ENCODE measurements at places on chromosomes 12 and 14. TPM values are rescaled to one million over a fixed set of nuclear protein-coding genes. Genes with fewer than 3 reads are reported as not detected.
A peak's percentile ranks its signal among the peaks of the same experiment; 100 is the strongest.

- peaks cover 4% of the 10 kb centered on the region for H3K4me1 ChIP-seq
- peaks cover 16% of the 10 kb centered on the region for H3K27me3 ChIP-seq
- H3K27ac ChIP-seq = no peak overlapping the region
- H3K4me3 ChIP-seq = no peak overlapping the region
- no peaks in the 10 kb centered on the region for H3K36me3 ChIP-seq
Observed at GRCh38 chr12:125283521-125283920, 218.3 kb downstream of the AACS start.

- H3K27ac ChIP-seq = no peak overlapping the region
- H3K27me3 ChIP-seq = peaks cover 23% of the 10 kb centered on the region
- no peaks in the 10 kb centered on the region for H3K36me3 ChIP-seq
- DNase-seq = peak; percentile 8
Observed at GRCh38 chr12:96986883-96987523, 79.9 kb downstream of the NEDD1 start.

DNA sequence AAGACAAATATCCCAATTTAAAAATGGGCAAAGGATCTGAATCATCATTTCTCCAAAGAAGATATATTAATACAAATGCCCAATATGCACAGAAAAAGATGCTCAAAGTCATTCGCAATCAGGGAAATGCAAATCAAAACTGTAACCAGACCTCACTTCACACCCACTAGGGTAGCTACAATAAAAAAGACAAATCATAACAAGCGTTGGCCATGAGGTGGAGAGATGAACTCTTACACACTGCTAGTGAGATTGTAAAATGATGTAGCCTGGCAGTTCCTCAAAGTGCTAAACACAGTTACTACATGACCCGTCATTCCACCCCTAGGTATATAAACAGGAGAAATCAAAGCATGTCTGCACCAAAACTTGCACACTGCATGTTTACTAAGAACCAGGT is 30.4 kb downstream of the CDC42BPB start:
- H3K36me3 ChIP-seq = no peaks in the 10 kb centered on the region
- peaks cover 3% of the 10 kb centered on the region for H3K27me3 ChIP-seq
- H3K27ac ChIP-seq = no peak overlapping the region
- no peak for DNase-seq

DNA sequence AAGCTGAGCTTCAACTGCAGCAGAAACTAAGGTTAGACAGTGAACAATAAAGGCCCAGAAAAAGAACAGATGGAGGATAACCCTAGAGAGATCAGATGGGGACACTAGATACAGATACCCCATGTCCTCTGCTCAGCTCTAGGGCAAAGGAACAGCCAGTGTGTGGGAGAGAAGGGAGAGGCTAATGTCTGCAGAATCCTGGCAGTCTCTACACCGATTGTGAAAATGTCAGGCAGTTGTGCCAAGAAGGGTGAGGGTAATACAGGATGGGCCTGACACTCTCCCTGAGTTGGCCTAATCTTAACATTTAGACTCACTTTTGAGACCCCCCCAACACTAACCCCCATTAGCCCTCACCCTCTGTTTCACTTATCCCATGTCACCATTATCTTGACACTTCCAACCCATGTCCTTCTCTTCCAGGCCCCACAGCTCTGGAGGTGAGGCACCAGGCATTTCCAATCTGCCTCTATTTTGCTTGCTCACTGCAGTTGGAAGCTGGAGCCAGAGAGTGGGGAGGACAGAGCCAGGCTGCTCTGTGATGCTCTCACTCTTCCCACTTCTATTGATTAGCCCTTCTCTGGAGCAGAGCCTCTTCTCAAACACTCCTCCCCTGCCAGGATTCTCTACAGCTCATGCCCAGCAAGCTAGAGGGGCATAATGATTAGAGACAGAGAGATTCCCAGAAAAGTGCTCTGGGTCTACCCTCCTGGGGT is 3.0 kb upstream of the BLOC1S1 start:
- H3K36me3 ChIP-seq = peaks cover 3% of the 10 kb centered on the region
- peaks cover 16% of the 10 kb centered on the region for H3K27me3 ChIP-seq
- peaks cover 25% of the 10 kb centered on the region for H3K4me1 ChIP-seq

GRCh38 chr12:2082321-2082720 is 29.5 kb downstream of the CACNA1C start:
- no peaks in the 10 kb centered on the region for H3K36me3 ChIP-seq
- H3K27me3 ChIP-seq = peaks cover 4% of the 10 kb centered on the region
- no peak overlapping the region for H3K4me3 ChIP-seq
- H3K4me1 ChIP-seq = no peaks in the 10 kb centered on the region
- H3K27ac ChIP-seq = no peak overlapping the region

DNA sequence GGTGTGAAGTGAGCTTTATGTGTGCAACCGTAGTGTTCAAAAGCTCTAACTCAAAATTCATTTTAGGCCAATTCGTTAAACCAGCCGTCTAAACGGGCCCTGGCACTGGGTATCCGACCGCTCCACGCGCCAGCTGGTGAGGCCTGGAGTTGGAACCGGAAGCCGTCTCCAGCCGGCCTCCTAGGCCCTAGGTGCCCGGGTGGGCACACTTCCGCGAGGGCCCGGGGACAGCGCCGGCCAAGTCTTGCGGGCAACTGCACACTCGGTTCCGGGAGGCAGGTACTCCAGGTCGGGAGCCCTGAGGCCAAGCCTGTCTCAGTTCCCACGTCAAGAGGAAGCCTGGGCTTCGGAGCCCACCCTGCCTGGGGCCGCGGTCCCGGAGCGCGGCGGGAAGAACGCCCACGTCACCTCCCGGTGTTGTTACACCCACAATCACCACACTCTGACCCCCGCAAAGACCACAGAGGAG is 16.2 kb downstream of the OTX2 start:
- no peaks in the 10 kb centered on the region for H3K36me3 ChIP-seq
- no peak overlapping the region for H3K27ac ChIP-seq

- no peaks in the 10 kb centered on the region for H3K27me3 ChIP-seq
- no peak overlapping the region for H3K4me3 ChIP-seq
- H3K36me3 ChIP-seq = peaks cover 4% of the 10 kb centered on the region
- peaks cover 67% of the 10 kb centered on the region for H3K4me1 ChIP-seq
- no peak overlapping the region for H3K27ac ChIP-seq
- DNase-seq = no peak
Observed at GRCh38 chr14:98928418-98928817, 343.6 kb downstream of the BCL11B start.

The ERP27 gene
- 2.3 TPM for total RNA-seq

The LALBA gene
- total RNA-seq = not detected

The HAL gene
- total RNA-seq = 0.25 TPM

Data from activated CD8-positive, alpha-beta T cell treated with anti-CD3 and anti-CD28 coated beads for 36 hours (primary cell).